ENCODE measurements at places on chromosomes 6 and 20.
A peak's percentile ranks its signal among the peaks of the same experiment; 100 is the strongest.

- DNase-seq = peak; percentile 64
Measured at GRCh38 chr20:44540834-44541233, 19.0 kb upstream of the SERINC3 start.

DNA sequence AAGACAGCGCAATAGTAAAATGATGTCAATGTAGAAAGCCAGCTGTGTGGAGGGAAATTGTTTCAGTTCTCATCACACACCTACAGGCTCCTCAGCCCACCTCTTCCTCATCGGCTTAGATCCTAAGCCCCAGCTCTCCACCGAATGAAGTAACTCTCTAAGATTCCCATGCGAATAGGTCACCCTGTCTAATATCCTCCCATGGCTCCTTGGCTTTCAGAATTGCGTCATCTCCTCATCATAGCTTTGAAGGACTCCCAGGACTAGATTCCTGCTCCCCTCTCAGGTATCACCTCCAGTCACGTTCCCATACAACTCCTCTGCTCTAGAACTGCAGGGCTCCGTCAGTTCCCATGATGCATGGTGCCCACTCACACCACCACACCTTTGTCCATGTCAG is 16.2 kb upstream of the SLC22A16 start:
- no peak for DNase-seq

DNA sequence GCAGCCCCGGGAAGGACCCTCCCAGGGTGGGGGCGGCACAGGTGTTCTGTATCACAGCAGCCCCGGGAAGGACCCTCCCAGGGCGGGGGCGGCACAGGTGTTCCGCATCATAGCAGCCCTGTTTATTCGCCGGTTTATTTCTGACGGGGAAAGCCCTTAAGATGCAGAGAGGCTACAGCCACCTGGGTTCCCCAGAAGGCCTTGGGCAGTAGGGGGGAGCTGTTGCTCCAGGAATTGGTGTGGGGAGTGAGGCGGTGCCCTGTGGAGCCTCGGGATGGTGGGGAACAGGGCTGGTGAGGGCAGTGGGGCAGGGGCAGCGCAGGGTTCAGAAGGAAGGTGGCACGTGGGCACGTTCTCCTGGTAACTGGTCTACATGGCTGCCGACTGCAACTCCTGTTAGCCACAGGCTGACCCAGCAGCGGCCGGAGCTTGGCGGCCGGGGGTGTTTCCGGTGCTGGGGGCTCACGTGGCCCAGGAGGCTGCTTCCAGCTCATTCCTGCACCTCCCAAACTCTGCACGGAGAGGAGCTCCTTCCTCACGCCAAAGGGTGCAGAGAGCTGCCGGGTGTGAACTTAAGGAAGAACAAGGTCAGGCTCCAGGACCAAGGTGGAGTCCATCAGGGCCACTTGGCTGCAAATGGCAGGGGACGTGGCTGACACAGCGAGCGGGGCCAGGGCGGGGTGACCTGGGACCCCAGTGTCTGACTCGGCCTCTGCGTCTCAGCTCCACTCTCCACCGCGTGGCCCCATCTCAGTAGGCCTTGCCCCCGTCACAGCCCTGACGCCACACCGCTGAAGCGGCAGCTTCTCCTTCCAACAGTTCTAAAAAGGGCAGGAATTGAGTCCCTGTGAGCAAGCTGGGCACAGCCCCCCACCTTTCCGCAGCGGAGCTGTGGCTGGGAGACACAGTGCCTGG is 13.2 kb downstream of the SLCO4A1 start:
- peak; percentile 44 for DNase-seq

GRCh38 chr20:23079926-23080325 is 6.2 kb downstream of the CD93 start:
- DNase-seq = no peak

GRCh38 chr6:4904461-4905025 is 99.3 kb downstream of the RPP40 start:
- DNase-seq = no peak

- peak; percentile 28 for DNase-seq
Measured at GRCh38 chr20:24134284-24134683, 145.7 kb upstream of the GGTLC1 start.

DNA sequence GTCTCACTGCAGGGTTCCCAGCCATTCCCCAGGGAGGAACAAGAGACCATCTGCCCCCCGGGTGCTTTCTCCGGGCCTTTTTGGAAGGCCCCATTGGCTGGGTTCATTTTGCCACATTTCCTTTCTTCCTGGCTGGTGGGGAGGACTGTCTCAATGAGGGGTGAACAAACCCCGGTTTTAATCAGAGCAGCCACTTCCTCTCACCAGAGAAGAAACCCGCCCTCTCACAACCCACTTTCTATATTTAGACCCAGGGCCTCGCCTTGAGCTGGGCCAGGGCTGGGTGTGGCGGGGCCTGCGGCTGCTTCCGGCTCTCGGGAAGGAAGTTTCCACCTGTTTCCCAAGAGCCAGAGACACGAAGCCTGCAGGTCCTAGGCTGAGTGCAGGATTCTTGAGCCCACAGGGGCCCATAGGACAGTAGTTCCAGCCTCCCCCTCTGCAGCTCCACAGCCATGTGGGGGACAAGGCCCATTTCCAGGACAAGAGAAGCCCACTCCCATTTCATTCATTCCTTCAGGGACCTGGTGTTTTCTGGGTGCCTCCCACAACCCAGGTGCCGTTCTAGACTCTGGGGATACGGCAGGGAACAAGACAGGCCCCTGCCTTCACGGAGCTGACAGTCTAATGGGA is 41.8 kb downstream of the RBM38 start:
- peak; percentile 47 for DNase-seq

DNA sequence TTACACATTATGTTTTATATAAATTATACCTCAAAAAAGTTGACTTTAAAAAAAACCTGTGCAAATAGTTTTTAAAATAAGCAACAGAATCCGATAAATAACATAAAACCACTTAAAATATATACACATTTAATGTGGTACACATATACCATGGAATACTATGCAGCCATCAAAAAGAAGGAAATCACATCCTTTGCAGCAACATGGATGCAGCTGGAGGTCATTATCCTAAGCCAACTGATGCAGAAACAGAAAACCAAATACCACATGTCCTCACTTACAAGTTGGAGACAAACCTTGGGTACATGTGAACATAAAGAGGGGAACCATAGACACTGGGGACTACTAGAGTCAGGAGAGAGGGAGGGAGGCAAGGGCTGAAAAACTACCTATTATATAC is 4.0 kb upstream of the DEFB121 start:
- DNase-seq = no peak

- no peak for DNase-seq
Measured at GRCh38 chr6:114997813-114998292, 655.0 kb upstream of the HS3ST5 start.
